Kidney epithelial cell (primary cell): ENCODE measurements at places on chromosomes 3 and 15. TPM values are rescaled to one million over a fixed set of nuclear protein-coding genes. Genes with fewer than 3 reads are reported as not detected.

The SPTSSB gene
- total RNA-seq: not detected in 2 replicates

The KLHL6 gene
- not detected in 2 replicates for total RNA-seq

The RETNLB gene
- total RNA-seq: not detected in 2 replicates

The GOLGA6D gene
- total RNA-seq: not detected in 2 replicates

The EPHB1 gene
- total RNA-seq: 10.8 and 13.3 TPM in 2 replicates

The CNTN4 gene
- total RNA-seq: 16.5 and 17.3 TPM in 2 replicates

The PLA1A gene
- 0.75 and 1.4 TPM in 2 replicates for total RNA-seq

The RLBP1 gene
- total RNA-seq: not detected in 2 replicates

The NMNAT3 gene
- total RNA-seq: 6.6 and 8.6 TPM in 2 replicates

The CTXN2 gene
- total RNA-seq: 0.14 TPM in 1 of 2 replicates, not detected in the other

The GPR15 gene
- not detected in 2 replicates for total RNA-seq

The HHATL gene
- not detected in 2 replicates for total RNA-seq

The TMEM266 gene
- total RNA-seq: 0.21 and 0.27 TPM in 2 replicates

The C2CD4A gene
- 0.25 and 0.75 TPM in 2 replicates for total RNA-seq

The PAQR9 gene
- 0.08 and 0.48 TPM in 2 replicates for total RNA-seq

The SHQ1 gene
- 17.8 and 18.6 TPM in 2 replicates for total RNA-seq

The CCR8 gene
- total RNA-seq: not detected in 2 replicates

The PROK2 gene
- total RNA-seq: not detected in 2 replicates

The FILIP1L gene
- 14.9 and 15.6 TPM in 2 replicates for total RNA-seq

The MORC1 gene
- total RNA-seq: not detected in 2 replicates

The CPN2 gene
- total RNA-seq: not detected in 2 replicates

The COL7A1 gene
- 337 and 348 TPM in 2 replicates for total RNA-seq

The CELSR3 gene
- 5.2 and 5.6 TPM in 2 replicates for total RNA-seq

The VGLL3 gene
- total RNA-seq: 40.6 and 55.7 TPM in 2 replicates

The RBP2 gene
- total RNA-seq: not detected in 2 replicates

The ZNF385D gene
- not detected in 2 replicates for total RNA-seq
